ENCODE measurements at places on chromosomes 12 and 14.

DNA sequence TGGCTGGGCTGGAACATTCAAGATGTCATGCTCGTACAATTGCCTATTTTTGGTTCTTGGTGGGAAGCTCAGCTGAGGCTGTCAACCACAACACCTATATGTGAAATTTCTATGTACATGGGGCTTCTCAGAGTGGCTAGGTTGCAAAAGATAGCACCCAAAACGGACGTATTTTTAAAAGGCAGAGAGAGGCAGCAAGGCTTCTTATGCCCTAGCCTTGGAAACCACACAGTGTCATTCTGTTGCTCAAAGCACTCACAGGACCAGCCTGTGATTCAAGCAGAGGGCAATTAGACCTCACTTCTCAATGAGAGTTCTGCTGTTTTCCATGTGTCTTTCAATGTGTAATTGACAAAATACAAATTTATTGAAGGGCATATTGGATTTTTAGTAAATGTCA is 134.0 kb downstream of the GXYLT1 start:
- no peak for DNase-seq

- DNase-seq = no peak
Observed at GRCh38 chr12:111006621-111007020, 86.2 kb upstream of the MYL2 start.

- no peak for DNase-seq
Observed at GRCh38 chr14:22561661-22562579, 27.1 kb downstream of the DAD1 start.

DNA sequence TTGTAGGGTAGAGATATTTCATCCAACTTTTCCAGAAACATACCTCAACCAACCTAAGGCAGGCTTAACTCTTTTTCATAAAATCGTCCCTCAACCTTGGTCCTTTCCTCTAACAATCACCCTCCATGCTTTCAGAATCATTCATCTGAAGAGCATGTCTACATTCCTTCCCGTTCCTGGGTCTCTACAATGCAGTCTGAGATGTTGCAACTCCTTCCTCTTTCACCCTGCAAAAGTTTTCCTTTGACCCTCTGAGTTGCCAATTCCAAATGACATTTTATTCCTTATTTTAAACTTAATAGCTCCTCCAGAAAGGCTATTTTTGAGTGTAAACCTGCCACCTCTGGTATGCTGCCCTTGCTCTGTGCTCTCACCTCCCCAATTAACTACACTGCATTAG is 16.7 kb downstream of the SLC7A7 start:
- DNase-seq = no peak

DNA sequence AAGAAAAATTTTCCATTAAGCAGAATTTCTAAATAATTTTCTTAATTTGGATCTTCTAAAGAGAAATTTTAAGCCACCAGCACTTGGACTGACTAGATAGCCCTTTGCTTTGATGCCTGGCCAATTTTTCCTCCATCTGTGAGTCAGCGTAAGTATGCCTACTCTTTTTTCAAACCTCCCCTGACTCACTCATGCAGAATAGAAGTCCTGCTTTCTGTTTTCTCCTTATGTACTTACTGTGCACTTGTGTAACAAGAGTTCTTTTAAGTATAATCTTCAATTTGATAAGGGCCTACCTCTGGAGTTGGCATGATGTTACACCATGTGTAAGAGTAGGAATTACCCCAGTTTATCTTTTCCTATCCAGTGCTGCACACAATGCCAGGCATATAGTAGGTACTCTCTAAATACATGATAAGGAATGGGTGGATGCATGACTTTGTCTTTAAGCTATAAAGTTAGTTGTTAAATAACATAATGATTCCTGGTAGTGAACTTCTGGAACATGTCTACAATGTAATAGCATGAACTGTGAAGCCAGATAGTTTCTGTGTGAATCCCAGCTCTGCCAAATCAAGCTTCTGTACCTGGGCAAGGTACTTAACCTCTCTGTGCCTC is 329.6 kb downstream of the TMTC2 start:
- DNase-seq = no peak

GRCh38 chr12:12365931-12366431 is 9.1 kb downstream of the BORCS5 start:
- DNase-seq = no peak

- DNase-seq = no peak
Observed at GRCh38 chr12:46136249-46136648, 132.6 kb downstream of the SLC38A1 start.

GRCh38 chr14:29166507-29166906 is 399.9 kb downstream of the FOXG1 start:
- no peak for DNase-seq

- DNase-seq = no peak
Observed at GRCh38 chr12:70252832-70253231, 9.6 kb downstream of the CNOT2 start.

GRCh38 chr14:22523283-22523682 is 65.7 kb downstream of the DAD1 start:
- no peak for DNase-seq

DNA sequence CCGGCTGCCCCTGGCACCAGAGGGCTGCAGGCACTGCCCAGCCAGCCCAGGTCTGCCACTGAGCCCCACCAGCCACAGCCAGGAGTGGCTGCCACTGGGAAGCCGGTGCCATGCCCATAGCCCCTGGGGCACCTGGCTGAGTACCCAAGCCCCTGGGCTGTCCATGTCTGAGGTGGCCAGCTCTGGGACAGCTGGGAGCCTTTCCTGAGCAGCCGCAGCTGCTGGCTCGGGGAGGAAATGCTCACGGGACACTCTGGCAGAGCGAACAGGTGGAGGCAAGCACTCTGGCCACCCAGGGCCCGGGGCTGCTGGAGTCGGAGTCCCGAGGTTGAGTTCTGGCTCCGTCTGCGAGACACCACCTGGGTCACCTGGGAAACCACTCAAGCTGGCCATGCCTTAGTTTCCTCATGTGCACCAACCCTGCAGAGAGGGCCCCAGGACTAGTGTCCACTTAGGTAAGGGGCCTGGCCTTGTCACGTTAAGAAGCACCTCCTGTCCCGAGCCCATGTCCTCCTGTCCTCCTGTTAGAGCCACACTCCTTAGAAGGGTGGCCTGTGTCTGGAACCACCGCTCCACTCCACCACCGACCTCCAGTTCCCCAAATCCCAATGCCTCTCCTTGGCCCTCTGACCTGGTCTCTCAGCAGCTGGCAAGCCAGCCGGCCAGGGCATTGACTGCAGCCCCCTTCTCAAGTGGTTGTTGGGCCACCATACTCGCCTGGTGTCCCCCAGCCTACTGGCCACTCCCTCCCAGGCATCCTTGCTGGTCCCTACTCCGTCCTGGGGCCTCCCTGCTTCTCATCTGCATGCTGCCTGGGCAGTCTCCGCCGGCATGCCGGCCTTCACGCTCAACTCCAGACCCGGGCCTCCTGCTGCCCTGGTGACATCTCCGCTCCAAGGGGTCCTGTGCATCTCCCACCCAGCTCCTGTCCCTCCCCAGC is 45.3 kb downstream of the BEGAIN start:
- DNase-seq = no peak

DNA sequence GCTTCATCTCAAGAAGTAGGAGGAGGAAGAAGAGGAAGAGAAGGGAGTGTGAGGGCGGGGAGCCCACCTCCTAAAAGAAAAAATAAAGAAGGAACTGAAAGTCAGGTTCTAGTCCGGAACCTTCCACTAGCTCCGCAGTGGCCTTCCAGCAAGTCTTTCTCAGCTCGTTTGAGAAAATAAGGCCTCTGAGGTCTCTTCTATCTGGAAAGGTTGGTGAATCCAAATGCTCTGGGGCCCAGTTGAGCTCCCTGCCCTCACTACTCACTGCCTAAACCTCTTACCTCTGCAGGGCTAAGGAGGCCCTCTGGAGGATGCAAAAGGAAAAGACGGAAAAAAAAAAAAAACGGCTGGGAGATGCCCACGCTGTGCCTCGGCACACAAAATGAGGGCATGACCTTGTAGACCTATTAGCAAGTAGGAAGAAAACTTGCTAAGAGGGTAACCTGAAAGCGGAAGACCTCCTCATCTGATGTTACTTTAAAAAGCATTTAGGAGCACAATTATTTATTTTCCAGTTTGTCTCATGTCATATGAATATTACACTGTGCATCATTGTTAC is 35.9 kb downstream of the FBLN5 start:
- peak; percentile 18 for DNase-seq

GRCh38 chr12:124324803-124325705 is 30.2 kb downstream of the RFLNA start:
- DNase-seq = no peak

DNA sequence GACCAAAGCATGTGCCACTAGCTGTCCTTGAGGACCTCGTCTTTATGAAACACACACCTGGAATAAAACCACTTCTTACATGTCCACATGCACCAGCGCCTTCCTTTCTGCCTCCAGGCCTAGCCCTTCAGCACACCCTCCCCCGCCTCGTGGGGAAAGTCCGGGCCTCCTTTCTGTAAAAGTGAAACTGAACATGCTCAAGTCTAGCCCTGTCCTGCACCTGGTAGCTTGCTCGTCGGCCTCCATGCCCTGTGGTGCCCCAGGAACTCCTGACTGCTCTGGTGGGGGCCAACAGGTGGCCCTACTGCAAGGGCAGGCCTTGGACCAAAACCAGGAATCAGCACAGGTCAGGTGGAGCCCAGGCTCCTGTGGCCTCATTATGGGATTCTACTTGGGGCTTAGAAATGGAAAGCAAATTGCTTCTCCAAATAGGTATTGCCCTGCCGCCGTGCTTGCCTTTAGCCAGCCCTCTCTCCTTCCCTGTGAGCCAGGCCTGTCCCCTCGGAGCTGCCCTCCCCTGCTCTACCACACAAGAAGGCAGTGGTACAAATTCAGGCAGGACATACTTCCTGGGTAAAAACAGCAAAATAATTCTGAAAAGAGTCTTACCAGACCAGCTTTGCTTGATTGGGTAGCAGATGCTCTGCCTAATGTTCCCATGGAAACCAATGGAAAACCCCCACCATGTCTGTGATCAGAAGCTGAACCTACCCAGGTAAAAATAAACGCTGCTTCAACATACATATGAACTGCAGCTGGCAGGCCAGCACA is 43.5 kb downstream of the ERH start:
- peak; percentile 56 for DNase-seq

DNA sequence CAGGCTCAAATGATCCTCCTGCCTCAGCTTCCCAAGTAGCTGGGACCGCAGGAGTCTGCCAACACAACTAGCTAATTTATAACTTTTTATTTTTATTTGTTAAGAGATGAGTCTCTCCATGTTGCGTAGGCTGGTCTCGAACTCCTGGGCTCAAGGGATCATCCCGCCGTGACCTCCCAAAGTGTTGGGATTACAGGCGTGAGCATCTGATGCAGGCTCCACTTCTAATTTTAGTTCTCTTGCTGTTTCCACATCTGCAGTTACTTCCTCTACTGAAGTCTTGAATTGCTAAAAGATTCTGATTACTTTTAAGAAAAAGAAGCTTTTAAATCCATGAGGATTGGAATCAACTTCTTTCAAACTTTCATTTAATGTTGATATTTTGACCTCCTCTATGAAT is 13.4 kb upstream of the SNX6 start:
- no peak for DNase-seq
